A549 (cell line): ENCODE measurements at places on chromosomes 2 and 18. TPM values are rescaled to one million over a fixed set of nuclear protein-coding genes. Genes with fewer than 3 reads are reported as not detected.

- no peak for DNase-seq
Observed at GRCh38 chr2:3433776-3434400, 54.4 kb downstream of the TRAPPC12 start.

DNA sequence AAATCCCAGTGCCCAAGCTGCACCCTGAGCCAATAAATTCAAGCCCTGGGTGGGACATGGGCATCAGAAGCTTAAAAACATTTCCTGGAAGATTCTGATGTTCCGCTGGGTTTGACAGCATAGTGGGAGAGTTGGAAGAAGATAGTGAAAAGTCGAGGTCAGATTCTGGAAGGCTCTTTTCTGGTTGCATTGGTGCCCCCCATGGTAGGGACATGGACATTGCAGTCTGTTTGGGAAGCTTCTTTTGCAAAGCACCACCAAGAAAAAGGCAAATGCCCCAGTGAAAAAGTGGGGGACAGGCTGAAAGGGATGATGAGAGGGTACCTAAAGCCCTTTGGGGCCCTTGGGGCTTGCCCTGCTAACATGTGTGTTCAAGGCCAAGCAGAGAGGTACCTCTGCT is 21.0 kb downstream of the MERTK start:
- no peak for DNase-seq

Gene MTX2
- 56.9 to 60.1 TPM (median 58.5 TPM) in 3 replicates for polyA plus RNA-seq

Gene SLC38A11
- 0.05 to 0.11 TPM (median 0.07 TPM) in 3 replicates for polyA plus RNA-seq

Gene EML6
- polyA plus RNA-seq: 1.4 to 1.8 TPM (median 1.7 TPM) in 3 replicates
